Common myeloid progenitor, CD34-positive (primary cell): ENCODE measurements at places on chromosomes 1 and 21.

- no peak for DNase-seq
Measured at GRCh38 chr1:32990887-32991286, 26.3 kb upstream of the RNF19B start.

DNA sequence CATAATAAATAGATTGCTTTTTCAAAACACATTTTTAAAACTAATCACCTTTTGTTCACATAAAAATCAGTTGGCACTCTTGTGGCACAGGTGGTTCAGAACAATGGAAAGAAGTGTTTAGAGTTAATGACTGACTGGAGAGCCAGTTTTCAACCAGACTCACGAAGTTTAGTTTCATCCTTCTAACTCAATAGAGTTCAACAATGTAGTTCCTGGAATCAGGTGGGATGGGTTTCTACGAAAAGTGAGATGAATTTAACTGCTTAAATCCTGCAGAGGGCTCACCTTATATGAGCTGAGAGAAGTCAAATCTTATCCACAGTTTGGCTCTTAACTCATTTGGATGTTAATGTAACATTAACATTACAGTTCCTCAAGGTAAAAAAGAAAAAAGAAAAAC is 116.5 kb downstream of the SMYD2 start:
- DNase-seq, result no peak

DNA sequence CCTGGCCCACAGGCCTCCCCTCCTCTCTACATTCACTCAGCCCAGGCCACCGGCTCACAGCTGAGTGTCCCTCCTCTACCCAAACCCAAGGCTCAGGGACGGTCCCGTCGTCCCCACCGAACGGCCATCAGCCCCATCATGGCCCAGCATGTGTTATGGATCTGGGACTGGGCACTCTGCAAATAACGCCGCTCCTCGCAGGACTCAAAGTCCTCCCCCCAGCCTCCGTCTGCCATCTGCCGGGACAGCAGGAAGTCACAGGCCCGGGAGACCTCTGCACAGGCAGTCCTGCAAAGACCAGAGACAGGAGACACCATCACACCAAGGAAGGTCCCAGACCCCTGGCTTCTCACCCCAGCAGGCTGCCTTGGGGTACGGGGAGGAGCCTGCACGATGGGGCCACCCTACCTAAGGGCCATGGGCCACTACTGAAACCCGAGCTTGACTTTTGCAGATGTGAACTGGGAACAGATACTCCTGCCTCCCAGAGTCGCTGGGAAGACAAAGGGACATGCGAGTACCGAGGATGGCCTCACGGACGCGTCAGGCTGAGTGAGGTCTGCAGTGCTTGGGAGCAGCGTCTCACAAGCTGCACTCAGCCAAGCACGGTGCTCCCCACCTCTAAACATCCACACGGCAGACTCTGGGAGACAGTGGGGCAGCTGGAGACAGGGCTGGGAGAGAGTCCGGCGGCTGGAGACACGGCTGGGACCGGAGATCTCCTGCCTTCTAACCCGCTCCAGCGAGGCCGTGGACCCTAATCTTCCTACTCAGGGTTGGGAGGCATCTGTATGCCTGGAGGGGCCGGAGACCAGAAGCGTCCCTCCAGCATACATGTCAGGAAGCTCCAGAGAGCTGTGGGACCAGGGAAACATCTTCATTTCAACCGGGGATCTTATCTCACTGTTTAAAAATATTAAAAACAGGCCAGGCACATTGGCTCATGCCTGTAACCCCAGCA is 10.4 kb upstream of the SPATC1L start:
- DNase-seq, result no peak

GRCh38 chr1:30853350-30853749 is 55.2 kb downstream of the SDC3 start:
- DNase-seq, result no peak

- no peak for DNase-seq
Measured at GRCh38 chr1:49252917-49253316, 476.2 kb upstream of the BEND5 start.

DNA sequence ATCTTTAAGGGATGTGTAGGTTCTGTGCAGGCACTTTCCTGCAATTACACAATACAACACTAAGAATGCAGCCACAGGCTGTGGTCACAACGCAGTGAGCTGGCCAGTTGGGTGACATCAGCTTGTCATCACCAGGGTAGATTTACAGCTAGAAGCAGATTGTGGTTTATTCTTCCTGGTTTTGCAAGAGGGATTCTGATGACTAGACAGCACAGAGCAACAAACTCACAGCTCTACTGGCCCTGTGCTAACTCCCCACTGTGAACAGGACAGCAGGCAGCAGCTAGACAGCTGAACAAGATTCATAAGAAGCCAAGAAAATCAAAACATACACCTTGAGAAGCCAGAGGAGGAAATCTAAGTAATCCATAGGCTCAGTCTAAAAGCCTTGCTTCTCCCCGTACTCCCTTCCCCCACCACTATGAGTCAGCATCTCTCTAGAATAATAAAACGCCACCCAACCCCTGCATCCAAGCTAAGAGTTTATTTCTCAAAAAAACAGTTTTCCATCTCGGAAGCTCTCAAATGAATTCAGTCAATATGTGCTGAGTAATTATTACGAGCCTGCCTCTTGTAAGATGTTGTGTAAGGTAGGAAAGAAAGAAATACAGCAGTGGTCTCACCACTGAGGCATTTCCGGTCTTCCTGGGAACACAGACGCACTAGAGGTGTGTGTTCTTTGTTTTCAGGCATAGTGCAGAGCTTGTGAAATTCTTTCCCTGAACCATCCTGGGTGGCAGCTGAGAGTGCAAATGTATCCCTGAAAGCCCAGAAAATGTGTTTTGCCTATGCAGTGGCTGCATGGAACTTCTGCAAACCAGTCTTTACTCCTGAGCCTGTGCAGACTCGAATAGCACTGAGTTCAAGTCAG is 162.8 kb downstream of the NTPCR start:
- peak; percentile 93 for DNase-seq

- DNase-seq, result peak; percentile 92
Measured at GRCh38 chr1:156053768-156054499, at the start of gene UBQLN4. Gene UBQLN4 (minus strand): TSS chr1:156053798. CDS start chr1:156053701, 97 bp downstream.

DNA sequence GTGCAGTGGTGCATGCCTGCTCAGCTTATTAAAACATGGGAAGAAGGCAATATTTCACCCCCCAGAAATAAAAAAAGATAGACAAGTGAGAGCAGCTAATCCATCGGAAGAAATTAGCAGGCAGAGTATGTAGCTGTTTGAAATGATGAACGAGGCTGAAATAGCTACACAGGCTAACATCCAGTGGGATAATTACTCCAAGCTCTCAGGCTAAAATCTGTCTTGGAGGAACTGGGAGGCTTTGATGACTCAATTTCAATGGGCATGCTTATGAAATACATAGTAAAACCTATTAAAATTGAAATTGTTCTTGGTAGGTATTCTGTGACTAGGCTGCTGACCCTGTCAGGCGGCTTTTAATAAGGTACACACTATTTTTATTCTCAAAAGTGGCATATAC is 84.1 kb upstream of the RRP15 start:
- DNase-seq, result no peak

DNA sequence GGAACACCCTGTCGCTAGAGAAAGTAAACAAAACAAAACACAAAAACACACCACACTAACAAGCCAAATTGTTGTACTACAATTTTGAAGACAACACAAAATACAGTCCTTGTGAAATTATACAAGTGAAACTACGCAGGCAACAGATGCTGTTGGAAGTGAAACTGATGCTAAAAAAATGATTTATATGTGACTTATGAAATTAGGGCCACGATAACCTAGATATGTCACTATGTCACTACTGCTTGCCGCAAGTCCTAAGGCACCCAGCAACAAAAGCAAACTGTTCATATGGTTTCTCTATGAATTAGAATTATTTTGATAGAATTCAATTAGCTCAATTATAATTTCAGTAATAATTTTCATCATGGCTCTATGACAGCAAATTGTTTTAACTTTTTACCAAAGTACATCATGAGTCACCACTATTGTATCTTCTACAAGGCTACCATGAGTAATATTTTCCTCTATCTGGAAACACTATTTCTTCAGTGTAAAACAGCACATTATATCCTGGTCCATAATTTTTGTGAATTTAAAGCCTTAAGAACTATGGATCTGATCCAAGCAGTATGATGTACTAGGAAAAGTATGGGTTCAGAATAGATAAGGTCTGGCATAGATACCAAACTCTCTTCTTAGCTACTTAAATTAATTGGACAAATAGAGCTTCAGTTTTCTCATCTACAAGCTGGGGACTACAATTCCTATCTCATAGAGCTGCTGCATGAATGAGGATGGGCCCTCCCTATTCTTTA is 216.3 kb downstream of the COL11A1 start:
- DNase-seq, result no peak

GRCh38 chr1:209403921-209404320 is 179.6 kb upstream of the CAMK1G start:
- DNase-seq, result no peak
